Non-pigmented ciliary epithelial cell (primary cell): ENCODE measurements at places on chromosomes 5 and 9.
A peak's percentile ranks its signal among the peaks of the same experiment; 100 is the strongest.

- no peak for DNase-seq
Observed at GRCh38 chr5:118789366-118789765, 199.0 kb downstream of the DTWD2 start.

DNA sequence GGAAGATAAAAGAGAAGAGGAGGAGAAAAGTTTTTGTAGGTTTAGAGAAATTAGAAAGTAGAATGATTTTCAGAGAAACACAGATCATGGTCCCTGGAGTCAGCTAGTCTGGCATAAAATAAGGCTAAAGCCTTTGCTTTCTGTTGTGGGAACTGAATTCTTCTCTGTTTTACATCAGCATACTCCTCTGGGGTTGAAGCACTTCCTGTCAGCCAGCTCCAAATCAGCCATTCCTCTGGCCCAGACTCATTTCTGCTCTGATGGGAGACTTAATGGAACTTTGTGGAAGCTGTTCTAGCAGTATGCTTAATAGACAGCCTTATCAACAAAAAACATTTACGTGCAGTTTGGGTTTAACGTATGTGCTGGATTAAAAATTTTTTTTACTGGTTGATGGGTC is 143.2 kb downstream of the HMHB1 start:
- DNase-seq: no peak

GRCh38 chr5:106584268-106584667 is 1086.5 kb downstream of the EFNA5 start:
- no peak for DNase-seq

GRCh38 chr9:93093127-93093876 is 2.7 kb upstream of the CARD19 start:
- no peak for DNase-seq

- DNase-seq: no peak
Observed at GRCh38 chr5:101362067-101362466, 459.0 kb upstream of the ST8SIA4 start.

DNA sequence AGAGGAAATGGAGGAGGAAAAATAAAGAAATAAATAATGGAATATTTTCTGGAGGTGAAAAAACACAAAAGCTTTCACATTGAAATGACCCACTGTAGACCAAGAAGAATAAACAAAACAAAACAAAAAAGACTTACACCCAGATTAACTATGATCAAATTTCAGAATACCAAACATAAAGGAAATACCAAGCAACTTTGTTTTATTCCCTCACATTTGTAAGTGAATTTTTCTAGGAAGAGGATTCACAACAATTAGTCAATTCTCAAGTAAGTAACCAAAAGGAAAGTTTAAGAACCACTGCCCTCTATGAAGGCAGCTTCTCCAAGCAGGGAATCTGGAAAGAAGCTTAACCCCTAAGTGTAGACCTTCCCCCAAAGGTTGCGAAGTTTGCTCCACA is 29.6 kb upstream of the B4GALT1 start:
- no peak for DNase-seq

DNA sequence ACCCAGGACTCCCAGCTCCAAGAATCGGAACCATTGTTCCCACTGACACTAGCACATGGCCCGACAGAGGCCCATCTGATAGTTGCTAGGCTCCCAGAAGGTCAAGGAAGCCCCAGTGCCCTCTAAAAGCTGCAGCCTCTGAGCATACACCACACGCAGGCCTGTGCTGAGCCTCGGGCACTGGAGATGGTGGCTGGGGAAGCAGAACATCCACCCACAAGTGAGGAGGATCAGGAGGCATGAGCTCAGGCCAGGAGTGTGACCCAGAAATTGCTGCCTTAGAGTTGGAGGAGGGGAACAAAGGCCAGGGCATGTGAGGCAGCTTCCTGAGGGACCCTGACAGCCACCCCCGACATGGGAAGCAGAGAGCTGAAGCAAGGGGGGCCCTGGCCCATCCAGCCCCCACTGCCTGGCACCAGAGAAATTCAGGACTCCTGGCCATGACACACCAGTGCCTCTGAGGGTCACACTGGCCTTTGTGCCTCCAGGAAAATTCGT is 21.4 kb downstream of the IPPK start:
- DNase-seq: no peak

DNA sequence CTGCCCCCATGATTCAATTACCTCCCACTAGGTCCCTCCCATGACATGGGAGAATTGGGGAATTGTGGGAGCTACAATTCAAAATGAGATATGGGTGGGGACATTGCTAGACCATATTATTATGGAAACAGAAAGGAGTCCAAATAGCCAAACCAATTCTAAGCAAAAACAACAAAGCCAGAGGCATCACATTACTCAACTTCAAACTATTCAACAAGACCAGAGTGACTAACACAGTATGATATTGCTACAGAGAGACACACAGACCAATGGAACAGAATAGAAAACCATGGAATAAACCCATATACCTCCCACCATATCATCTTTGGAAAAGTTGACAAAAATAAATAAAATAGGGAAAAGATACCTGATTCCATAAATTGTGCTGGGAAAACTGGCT is 710.5 kb upstream of the CDH9 start:
- DNase-seq: peak; percentile 2

DNA sequence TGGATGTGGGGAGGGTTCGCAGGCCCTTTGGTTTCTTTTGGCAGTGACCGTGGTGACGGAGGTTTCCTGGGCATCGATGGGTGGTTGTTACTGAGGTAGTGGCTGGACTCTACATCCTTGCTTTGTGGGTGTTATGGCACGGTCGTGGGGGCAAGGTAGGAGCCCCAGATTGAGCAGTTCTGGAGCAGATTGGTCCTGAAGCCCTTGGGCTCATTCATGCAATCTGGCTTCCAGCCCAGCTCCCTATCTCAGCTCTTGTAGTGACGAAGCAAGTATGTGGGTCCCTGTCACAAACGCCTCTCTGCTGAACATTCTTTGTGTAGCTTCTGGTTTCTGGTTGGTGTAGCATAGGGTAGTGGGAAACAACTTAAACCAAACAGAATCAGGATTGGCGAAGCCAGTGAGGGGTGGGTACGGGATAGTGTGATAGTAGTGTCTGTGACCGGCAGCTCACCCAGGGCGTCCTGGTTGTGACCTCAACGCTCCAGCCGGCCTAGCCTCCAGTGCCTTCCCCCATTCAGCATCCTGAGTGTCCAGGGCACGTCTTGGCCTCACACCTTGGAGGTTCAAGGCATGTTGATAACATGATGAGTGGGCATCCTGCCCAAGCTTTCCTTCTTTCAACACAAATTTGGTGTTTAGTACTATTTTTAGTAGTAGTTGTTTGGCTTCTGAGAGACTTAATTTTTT is 2.9 kb downstream of the NDUFS6 start:
- no peak for DNase-seq

- no peak for DNase-seq
Observed at GRCh38 chr9:19104515-19105282, 2.0 kb upstream of the HAUS6 start.

DNA sequence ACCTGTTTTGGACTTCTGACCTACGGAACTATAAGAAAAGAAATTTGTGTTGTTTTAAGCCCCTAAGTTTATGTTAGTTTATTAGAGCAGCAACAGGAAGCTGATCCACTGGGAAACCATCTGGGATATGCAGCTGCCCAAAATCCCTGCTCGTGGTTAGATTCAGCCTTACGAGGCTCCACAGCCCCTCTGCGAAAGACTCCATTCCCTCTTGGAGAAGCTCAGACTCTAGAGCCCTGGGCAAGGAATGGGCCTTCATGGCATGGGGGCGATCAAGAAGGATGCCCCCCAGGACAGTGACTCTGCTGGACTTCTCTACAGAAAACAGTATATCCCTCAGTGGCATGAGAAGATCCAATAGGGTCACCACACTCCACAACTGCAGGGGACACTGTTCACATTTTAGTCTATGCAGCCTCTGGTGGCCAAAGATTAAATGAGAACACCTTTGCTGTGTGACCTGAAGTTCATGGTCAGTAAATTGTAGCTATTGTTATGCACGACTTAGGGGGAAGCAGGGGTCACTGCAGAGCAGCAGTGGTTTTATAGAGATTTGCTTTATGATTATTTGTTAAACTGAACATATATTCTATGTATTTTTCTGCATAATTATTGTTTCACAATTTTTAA is 21.1 kb downstream of the IRF1 start:
- DNase-seq: no peak

GRCh38 chr5:175070283-175070682 is 345.9 kb downstream of the MSX2 start:
- DNase-seq: no peak

DNA sequence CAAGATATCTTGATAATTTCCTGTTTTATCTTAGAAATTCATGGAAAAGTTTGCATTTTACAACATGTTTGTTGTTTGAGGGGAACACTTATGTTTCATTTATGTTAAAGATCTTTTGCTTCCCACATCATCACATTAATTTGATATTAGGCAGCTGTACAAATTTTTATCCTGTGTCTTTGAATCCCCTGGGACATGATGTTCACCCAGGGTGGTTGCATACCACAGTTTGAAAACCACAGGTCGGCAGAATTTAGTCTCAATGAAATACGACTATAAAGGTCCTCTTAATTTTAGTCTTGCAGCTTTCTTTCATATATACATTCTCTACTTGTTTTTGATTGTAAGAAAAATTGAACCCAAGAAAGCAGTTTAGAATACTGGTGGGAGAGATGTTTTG is 3.7 kb downstream of the NAA35 start:
- no peak for DNase-seq

GRCh38 chr5:166648736-166649135 is 1642.7 kb upstream of the WWC1 start:
- no peak for DNase-seq

- DNase-seq: peak; percentile 26
Observed at GRCh38 chr5:168681556-168682183, 102.5 kb upstream of the PANK3 start.

- no peak for DNase-seq
Observed at GRCh38 chr9:97640325-97640724, 6.7 kb downstream of the NCBP1 start.

GRCh38 chr9:131503626-131504465 is 1.1 kb downstream of the POMT1 start:
- no peak for DNase-seq

GRCh38 chr5:133469846-133470245 is 142.5 kb downstream of the FSTL4 start:
- DNase-seq: no peak

GRCh38 chr5:173435447-173435846 is 107.2 kb upstream of the STC2 start:
- DNase-seq: no peak

DNA sequence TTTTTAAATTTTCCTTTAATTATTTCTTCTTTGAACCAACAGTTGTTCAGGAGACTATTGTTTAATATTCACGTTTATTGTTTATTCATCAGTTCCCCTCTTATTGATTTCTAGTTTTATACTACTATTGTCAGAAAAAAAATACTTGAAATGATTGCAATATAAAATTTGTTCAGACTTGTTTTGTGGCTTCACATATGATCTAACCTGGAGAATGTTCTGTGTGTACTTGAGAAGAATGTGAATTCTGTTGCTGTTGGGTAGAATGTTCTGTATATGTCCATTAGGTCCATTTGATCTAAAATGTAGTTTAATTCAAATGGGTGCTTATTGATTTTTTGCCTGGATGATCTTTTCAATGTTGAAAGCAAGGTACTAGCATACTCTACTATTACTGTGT is 408.7 kb upstream of the RIOK2 start:
- DNase-seq: no peak

GRCh38 chr9:82271106-82271561 is 282.6 kb downstream of the SPATA31D1 start:
- peak; percentile 73 for DNase-seq

- DNase-seq: no peak
Observed at GRCh38 chr5:146047396-146047795, 58.0 kb downstream of the PLAC8L1 start.

GRCh38 chr9:128056887-128057723 is 10.0 kb downstream of the NAIF1 start:
- DNase-seq: no peak

DNA sequence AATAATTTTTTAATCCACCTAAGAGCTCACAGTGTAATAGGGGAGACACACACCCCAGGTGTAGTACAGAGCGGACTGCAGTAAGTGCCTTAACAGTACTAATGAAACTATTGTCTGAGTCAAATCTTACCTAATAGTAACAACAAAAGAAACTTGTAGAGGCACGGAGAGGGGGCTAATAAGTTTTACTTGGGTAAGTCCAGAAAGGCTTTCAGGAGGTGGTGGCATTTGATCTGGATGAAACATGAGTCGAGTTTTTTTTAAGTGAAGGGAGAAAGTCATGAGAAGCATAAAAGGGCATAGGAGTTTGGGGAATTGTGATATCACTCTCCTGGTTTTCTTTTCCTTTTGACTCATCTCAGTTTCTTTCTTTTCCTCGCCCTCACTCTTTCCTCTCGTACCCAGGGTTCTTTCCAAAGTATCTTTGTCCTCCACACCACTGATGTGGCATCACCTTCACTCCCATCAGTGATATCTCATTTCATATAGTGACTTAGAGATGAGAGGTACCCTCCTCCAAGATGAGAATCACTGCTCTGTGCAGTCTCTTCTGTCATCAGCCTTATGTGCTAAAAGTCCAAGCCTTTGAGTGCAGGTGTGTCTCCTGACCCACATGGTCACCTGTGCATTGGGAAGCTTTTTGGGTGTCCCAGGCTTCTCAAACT is 2.0 kb downstream of the CTNNA1 start:
- no peak for DNase-seq

DNA sequence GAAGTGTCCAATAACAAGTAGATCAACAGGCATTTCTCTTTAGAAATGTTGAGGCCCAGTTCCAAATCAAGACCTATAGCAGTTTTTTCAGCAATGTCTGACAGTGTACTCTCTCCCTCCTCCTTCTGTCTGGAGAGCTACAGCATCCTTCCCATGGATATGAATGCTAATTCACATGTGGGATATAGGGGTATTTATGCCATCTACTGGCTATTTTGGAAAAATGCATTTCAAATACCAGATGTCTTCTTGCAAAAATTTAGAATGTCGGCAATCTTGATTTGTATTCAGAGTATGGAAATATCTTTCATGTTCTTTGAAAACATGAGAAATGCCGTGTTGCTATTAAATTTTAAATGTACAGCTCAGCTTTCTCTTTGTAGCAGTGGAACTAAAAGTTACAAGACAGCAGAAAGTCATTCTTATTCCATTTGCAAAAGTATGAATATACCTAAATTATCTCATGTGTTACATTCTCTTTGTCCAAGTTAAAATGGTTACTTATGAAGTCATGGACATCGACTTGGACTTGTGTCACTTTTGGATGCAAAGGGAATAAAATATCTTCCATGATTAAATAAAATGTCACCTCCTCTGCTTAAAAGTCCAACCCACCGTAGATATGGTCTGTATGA is 647.8 kb downstream of the TAF11L14 start:
- peak; percentile 27 for DNase-seq
